ENCODE measurements at places on chromosomes 5 and 9.

DNA sequence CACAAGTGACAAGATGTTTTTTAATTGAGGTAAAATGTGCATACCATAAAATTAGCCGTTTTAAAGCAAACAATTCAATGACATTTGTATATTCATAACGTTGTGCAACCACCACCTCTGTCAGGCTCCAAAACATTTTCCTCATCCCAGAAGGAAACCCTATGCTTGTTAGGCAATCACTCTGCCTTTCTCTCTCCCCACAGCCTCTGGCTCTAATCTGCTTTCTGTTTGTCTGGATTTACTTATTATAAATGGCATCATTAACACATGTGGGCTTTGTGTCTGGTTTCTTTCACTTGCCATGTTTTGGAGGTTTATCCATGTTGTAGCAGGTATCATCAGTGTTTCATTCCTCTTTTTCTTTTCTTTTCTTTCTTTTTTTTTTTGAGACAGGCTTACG, 1.4 kb upstream of the N4BP3 start:
- DNase-seq: no peak

- DNase-seq: no peak
Observed at GRCh38 chr5:53766673-53767072, 206.2 kb downstream of the NDUFS4 start.

DNA sequence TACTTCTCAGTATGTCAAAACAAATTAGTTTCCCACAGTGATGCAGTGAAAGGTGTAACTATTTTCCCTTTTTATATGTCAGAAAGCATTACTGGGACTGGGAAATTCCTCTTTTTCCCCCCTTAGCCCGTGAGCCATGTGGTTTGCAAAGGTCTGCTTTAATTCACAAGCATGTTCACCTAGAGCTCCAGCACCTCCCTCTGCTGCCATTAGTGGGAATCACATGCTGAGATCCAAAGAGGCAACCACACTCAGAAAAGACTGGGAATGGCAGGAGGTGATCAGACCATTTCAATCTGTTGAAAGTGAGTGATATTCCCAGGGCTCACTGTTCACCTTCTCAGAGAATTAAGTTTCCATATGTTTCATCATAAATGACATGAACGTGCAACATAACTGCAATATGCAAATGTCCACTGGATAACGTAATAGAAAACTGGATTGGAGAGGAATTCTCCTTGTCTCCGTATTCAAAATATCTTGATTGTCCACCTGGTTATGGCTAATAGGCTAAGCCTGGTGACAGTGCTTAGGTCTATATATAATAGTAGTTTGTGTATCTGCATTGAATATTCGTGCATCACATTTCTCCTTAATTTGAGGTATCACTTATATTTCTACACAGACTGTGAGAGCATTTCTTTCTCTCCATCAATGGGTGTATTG, 703.5 kb upstream of the WWC1 start:
- peak; percentile 68 for DNase-seq

- no peak for DNase-seq
Observed at GRCh38 chr5:74946471-74946870, 80.3 kb upstream of the FAM169A start.

DNA sequence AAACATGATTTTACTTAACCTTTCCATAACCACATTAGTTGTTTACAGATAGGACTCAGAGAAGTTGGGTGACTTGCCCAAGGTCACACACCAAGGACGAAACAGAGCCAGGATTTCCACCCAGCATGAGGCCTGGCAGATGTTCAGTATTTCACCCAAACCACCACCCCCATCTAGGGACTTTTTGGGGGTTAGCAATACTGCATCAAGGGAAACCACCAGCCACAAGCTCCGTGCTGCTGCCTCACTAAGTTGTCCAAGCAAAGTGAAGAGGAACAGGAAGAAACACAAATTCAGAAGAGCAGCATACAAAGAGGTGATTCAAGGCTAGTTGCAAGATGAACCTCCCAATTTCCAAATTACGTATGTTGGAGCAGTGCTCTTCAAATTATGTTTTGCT, 219.6 kb upstream of the RORB start:
- DNase-seq: no peak

DNA sequence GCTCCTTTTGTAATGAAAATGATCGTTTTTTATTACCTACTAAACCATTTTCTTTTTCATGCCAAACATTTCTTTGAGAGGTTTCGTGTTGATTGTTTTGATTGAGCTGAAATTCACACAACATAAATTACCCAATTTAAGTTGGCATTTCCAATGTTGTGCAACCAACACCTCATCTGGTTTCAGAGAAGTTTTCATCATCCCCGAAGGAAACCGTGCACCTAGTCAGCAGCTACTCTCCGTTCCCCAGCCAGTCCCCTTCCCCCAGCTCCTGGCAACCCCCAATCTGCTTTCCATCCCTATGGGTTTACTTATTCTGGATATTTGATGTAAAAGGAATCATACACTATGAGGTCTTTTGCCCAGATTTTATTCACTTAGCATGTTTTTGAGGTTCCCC, 123.6 kb downstream of the ADCY2 start:
- no peak for DNase-seq

DNA sequence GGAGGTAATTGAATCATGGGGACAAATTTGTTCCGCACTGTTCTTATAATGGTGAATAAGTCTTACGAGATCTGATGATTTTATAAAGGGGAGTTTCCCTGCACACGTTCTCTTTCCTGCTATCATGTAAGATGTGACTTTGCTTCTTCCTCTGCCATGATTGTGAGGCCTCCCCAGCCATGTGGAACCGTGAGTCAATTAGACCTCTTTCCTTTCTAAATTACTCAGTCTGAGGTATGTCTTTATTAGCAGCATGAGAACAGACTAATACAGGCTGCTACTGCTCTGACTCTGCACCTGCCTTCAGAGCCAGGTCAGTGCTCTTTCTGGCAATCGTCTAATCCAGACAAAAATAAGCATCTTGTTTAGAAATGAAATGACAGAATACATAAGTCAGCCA, 479.2 kb upstream of the TUSC1 start:
- no peak for DNase-seq

DNA sequence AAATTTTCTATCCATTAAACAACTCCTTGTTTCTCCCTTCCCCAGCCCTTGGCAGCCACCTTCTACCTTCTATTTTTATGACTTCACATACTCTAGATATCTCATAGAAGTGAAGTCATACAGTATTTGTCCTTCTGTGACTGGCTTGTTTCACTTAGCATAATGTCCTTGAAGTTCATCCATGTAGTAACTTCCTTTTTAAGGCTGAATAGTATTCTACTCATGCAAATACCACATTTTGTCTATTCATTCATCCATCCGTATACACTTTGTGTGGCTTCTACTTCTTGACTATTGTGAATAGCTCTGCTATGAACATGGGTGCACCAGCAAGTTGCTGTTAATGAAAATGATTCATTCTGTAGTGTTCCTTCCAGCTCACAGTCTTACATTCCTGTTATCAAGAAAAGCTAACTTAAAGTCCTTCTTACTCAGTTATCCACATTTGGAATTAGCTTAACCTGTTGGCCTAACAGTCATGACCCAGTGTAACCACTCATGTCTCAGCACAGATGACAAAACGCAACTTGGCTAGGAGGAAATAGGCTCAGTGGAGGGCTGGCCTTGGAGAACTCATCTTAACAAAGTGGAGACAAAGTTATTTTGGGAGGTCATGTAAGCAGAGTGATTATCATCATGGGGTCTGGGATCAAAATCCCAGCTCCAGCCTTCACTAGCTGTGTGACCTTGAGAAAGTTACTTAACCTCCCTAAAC, 129.7 kb upstream of the MAP3K1 start:
- DNase-seq: no peak

DNA sequence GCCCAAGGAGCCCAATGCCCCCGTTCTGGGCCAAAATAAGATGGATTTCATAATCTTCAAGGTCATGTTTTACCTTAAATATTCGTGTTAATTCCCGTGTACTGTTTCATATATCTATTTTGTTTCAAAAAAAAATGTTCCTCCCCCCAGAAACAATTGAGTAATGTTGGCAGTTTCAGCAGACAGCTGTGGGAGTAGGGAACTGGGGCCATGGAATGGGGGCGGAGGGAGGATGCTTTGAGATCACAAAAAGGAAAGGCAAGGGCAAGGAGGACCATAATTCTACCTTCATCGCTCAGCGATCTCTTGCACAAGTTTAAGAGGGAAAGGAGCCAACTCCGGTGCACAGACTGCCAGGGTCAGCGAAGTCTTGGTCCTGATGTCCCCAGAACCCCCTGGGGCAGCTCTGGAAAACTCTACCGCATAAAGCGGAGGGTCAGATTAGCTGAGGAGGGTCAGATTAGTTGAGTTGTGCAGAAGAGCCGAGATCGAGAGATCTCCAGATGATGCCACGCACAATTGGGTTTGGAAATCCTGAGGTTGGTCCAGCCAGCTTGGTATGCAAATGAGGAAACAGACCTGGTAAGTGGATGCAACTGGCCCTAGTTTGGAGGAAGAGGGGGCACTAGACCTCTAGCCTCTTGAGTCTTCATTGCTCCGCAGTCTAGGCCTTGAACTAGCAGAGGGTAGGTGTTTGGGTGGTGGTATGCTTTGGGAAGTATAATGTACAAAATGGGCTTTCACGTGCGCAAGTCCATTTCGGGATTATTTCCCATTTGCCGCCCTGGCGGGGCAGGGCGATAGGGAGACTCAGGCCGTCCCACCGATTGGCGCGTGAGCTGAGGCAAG, 24.0 kb downstream of the CDKN2A start:
- no peak for DNase-seq

DNA sequence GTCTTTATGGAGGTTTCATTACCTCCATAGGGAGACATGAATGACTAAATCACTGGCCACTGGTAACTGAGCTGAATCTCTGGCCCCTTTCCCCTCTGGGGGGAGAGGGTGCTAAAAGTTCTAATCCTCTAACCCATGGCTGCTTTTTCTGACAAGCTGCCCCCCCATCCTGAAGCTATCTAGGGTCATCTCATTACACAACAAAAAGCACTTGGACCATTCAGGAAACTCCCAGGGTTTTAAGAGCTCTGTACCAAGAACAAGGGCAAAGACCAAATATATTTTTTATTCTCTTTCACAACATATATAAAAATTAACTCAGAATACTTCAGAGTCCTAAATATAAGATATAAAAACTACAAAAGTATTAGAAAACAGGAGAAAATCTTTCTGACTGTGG, 14.3 kb downstream of the AUH start:
- no peak for DNase-seq

DNA sequence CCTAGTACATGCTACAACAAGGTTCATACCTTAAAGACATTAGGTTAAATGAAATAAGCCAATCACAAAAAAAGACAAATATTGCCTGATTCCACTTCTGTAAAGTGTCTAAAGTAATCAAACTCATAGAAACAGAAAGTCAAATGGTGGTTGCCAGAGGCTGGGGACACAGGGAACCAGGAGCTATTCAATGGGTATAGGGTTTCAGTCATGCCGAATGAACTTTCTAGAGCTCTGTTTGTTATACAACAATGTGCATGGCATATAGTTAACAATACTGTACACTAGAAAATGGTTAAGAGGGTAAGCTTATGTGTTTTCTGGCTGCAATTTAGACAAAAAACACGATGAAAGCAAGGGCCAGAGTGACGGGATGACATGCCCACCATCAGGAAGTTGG, 70.8 kb upstream of the EGFLAM start:
- DNase-seq: no peak

DNA sequence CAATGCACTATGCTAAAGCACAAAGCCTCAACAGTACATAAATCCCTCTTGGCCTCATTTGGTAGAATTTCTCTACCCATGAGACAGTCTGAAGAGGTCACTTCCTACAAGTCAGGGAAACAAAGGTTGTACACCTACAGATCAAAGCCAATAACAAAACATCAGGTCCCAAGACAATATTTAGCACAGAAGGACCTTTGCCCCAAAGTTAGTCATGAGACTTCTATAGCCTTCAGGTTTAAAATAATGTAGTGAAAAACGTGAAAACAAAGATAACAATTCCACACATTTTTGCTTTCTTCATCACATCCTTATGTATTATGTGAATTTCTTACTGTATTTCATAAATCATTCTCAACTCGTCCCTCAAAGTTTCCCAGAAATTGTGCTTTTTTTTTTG, 15.8 kb downstream of the AFF4 start:
- DNase-seq: no peak

DNA sequence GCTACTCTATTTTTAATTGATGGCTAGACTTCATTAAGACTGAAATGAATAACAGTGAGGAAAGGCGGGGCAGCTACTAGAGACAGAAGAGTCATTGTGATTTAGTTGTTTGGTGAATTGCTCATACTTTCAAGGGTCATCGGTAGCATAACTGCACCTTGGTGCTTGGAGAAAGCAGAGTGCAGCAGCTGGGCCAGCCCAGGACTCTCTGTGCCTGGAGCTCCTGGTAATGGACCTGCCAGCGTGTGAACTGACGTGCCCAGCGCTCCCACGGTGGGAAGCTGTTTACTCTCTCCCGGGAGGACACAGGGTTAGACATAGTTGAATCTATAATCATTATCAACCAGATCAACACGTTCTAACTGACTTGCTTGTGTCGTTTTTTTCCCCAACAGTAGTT, 42.9 kb downstream of the LURAP1L start:
- DNase-seq: peak; percentile 2

GRCh38 chr5:178990491-178990890, 4.6 kb downstream of the GRM6 start:
- no peak for DNase-seq
